ENCODE measurements at places on chromosomes 3 and 15.

DNA sequence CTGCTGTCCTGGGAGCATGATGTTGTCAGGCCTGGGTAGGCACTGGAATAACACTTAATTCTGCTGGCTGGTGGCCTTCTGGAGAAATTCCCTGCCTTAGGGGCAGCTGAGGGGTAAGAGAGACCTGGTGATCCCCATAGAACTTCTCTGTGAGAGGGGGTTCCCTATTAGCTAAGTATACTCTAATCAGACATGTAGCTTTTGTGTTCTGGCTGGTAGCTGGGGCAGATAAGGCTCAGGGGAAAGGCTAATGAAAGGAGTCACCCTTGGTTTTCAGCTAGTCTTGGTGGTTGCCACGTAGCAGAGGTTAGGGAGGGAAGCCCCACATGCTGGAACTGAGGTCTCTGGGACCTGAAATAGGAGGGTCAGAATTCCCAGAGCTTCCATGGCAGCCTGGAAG lies 952 bp upstream of the HDDC3 start:
- DNase-seq: no peak

- no peak for DNase-seq
These were observed 276.3 kb upstream of the ARRDC4 start for GRCh38 chr15:97684249-97684648.

GRCh38 chr3:15743587-15744009 lies 54.2 kb downstream of the ANKRD28 start:
- DNase-seq: no peak

DNA sequence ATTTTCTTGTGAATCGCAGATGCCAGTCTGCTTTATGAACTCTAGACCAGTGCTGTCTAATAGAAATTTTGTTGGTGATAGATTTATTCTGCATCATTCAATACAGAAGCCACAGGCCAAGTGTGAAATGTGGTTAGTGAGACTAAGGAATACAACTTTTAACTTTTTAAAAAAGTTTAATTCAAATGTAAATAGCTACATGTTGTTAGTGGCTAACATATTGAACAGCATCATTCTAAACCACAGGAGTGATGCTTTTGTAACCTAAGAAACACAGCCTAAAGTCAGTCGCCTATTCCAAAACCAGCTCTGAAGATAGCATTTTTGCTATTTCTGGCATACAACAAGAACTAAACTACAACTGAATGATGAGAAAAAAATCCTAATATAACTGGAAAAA lies 164.8 kb upstream of the CBLB start:
- DNase-seq: no peak

DNA sequence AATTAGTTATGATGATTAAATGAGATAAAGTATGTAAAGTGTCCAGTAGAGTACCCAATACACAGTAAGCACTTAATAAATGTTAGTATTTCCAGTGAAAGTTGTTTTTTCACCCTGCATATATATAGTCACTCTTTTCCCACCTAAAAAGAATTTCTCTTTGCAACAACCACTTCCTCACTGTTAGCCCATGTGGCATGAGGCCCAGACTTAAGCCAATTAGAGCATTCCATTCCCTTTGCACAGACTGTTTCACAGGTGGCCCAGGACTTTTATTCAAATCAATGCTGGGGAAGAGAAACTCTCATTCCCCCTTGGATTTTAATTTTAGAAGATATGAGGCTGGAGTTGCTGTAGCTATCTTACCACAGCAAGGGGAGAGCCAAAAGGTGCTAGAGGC lies 3.7 kb downstream of the IFT80 start:
- no peak for DNase-seq

DNA sequence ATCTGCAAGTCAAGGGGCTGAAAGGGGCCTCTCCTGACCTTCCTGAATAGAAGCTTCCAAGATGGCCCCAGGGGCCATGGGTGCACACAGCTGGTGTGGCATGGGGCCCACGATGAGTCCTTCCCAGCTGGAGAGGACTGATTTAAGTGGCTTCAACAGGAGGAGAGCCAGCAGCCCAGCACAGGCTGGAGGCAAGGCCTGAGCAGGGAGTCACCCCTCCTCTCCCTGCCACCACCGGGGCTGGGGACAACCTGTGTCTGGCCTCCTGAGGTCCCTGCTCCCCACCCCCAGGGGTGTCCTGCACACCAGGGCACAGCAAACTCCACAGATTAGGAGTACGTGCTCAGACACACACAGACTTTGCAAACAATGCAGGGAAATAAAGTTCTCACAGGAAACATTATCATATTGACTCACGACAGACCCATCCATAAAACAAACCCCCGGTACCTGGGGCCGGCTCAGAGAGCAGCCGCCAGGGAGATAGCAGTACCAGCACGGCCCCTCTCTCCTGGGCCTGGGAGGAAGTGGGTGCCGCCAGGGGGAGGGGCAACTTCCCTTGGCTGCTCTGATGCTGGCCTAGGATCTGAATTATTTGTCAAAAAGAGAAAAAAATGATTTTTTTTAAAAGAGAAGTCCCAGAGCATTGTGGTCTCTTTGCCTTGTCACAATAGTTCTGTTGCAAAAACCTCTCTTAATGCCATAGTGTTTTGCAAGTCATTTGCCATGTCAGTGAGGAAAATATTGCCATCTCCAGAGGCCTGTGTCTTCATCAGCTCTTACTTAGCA lies 21.9 kb upstream of the TSEN2 start:
- DNase-seq: no peak

DNA sequence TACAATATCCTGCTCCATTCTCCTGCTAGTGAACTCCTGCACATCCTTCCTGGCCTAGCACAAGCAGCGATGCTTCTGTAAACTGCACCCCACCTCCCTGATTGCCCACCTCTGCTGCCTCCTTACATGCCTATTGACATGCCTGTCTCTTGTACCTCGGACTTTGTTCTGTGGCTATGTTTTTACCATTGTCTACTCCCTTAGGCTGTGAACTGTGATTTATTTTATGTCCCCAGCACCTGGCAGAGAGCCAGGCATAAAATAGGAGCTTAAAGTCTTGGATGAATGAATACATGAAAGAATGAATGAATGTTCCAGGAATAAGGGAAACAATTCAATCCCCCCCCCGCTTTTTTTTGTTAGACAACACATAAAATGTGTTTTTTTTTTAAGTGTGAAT lies 210.0 kb downstream of the MYRIP start:
- no peak for DNase-seq

GRCh38 chr3:45409369-45409768 lies 21.0 kb downstream of the LARS2 start:
- DNase-seq: no peak

GRCh38 chr3:41202834-41203345 lies 3.6 kb downstream of the CTNNB1 start:
- DNase-seq: no peak

- DNase-seq: no peak
These were observed 283.1 kb downstream of the NFKBIZ start for GRCh38 chr3:102132370-102132769.

DNA sequence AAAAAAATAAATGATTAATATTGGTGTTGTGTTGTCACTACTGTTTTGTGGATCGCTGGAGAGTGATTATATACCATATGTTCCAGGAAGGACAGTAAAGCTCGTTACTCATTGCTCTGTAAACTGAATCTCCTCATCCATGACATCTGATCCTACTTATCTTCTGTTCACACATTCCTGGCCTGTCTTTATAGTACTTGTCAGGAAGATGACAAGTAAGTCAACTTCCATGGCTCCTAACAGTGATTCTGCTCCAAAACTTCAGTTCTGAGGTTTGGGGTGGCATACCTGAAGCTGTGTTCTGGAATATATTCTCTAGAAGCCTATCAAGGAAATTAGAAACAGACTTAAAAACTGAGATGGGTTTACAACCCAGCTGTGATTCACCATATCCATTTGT lies 288.9 kb downstream of the ZBBX start:
- DNase-seq: no peak

GRCh38 chr3:107128946-107129345 lies 248.3 kb upstream of the CCDC54 start:
- no peak for DNase-seq

DNA sequence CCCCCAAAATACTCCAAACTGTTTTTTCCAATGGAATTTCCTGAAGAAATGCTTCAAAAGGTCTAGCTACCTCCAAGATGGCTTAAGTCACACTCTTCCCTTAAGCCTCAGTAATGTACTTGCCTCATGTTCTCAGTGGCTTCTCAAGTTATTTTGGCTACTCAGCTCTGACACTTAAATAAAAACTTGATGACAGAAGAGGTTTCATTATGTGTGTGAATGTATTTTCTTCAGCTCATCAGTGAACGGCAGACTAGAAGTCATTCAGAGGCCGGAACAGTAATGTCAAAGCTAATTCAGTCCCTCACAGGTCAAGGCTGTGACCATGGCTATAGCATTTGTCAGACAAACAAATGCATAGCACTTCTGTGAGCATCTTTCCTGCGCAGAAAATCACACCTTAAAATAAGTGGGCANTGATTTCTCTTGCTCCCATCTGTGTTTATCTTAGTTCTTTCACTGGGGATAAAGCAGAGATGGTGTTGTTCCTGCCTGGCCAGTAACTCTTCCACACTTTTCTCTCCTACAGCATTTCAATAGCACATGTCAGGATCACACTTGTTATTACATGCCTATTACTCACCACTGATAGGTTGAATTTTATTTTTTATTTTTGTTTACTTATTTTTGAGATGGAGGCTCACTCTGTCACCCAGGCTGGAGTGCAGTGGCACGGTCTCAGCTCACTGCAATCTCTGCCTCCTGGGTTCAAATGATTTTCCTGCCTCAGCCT lies 68.5 kb upstream of the PLCL2 start:
- DNase-seq: no peak

DNA sequence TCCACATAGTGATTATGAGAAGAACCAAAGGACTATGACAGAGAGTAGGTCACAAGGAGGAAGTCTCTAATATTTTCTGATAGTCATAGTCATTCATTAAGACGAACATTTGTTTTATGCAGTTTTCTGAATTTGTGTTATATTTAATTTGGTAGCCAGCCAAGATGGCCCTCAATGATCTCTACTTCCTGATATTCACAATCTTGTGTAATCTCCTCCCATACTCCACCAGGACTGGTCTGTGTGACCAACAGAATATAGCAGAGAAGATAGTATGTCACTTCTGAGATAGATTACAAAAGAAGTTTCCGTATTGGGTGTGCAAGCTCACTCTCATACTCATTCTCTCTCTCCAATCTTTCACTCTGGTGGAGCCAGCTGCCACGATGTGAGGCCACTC lies 30.8 kb downstream of the HLTF start:
- DNase-seq: no peak

DNA sequence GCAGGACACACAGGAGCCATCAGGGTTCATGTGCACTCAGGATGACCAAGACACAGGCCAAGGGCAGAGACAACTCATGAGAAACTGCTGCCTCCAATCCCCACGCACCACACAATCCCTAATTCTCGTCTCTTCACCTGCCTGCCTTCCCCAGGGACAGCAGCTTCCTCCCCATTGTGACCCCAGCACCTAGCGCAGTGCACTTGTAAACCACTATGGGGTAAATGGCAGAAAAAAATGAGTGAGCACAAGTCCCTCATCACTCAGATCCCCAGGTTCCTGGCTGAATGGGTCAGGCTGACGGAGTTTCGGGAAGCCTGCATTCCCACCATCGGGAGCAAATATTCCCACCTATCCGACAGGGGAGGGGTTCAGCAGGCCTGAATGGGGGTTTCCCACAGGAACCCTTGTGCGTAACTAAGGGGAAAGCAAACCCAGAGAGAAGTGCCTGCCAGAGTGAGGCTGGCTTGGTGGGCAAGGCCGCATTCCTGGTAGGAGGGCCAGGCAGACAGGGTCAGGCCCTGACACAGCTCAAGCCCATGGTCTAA lies 18.8 kb downstream of the PLXNB1 start:
- DNase-seq: no peak

DNA sequence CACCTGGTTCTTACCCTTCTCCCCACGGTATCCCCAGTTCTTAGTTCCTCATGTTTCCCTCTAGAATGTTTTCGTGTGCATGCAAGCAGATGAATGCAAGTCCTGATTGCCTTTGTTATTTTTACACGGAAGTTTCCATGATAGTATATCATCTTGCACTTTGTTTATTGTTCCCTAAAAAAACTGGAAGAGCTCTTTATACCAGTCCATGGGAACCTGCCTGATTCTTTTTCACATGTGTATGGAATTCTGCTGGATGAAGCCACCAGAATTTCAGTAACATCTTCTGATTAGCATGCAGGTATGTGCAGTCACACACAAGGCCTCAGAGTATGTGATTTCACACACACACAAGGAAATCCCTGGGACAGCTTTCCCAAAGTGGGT lies 16.0 kb upstream of the LRRK1 start:
- DNase-seq: no peak

- no peak for DNase-seq
These were observed 25.2 kb upstream of the CNTN3 start for GRCh38 chr3:74639681-74640080.

GRCh38 chr3:172685331-172686214 lies 25.3 kb downstream of the NCEH1 start:
- DNase-seq: no peak

DNA sequence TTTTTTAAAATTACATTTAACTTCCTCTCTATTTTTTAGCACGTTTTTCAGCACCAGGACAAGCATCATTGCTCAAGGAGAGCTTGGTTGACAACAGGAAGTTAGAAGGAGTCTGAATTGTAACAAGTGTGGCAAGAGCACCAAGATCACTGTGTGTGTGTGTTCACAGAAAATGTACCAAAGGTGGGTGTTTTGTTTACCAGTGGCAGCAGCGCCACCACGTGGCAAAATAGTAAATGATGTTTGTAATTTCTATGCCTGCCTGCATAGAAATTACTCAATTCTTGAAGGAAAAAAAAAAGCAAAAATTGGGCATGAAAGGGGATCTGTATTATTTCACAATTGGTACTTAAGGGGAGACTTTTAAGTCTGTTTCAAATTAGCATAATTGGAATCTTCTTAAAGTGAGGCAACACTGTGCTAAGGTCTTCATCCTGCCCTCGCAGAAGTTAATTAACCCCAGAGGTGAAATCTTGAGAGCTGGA lies 7.4 kb upstream of the U2SURP start:
- peak; percentile 50 for DNase-seq

DNA sequence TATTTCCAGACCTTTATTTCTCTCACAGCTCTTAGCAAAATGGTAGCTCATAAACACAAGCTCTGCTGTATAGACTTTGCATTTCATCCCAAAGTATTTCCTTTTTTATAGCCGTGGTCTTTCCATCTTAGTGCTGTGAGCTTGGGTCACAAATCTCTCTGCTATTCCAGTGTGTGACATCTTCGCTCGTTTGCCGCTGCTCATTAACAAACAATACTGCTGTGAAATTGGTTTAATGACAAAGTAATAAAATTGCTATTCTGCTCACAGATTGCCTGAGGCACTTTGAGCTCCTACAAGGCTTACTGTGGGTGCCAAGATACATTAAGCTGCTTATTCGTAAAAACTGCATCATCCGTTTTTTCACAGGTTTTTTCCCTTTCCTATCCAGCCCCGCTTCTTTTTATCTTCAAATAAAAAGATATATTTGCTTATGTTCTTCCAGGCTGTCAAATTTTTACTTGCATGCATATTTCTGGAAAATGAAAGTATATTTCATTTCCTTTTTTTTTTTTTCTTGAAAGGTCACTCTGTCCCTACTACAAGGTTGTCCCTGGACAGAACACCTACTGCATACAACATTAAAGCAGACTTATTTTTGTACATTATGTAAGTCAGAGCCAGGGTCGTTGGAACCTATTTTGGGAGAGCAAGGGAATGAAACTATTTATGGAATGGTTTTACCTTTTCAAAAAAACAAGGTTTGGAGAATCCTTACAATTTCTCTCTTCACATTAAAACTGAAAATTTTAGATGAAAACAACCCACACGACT lies 174.5 kb downstream of the MEIS2 start:
- DNase-seq: no peak

All from NCI-H1694 (cell line).